ENCODE measurements at places on chromosomes 2 and 18.

DNA sequence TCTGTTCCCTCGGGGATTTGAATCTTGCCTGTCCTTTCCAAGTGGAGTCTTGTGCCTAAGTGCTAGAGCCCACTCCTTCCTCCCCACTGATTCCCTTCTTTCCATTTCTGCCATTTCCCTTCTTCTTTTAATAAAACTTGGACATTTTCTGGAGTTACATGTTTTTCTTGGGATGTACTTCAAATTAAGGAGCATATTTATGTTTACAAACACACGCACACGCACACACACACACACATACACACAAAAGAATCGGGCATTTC is 154.2 kb downstream of the TGIF1 start:
- no peak for DNase-seq

DNA sequence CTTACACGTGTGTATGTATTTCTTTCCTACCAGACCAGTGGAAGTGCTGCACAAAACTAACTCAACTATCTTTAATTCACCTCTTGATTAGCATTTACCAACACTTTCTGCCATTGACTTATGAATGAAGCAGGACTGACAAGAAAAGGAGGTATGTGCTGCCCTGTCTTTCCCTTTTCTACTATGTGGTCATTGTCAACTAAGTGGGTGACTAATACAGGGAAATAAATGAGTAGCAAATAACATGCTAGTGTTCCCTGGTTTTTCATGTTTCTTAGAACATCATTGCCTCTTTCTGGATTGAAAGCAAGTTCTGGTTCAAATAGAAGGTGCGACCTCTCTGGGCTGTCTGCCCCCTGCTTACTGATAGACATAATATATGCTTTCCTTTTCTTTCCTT is 58.0 kb downstream of the LINC00305 start:
- no peak for DNase-seq

GRCh38 chr2:184346338-184346862 is 251.9 kb upstream of the ZNF804A start:
- DNase-seq: no peak

DNA sequence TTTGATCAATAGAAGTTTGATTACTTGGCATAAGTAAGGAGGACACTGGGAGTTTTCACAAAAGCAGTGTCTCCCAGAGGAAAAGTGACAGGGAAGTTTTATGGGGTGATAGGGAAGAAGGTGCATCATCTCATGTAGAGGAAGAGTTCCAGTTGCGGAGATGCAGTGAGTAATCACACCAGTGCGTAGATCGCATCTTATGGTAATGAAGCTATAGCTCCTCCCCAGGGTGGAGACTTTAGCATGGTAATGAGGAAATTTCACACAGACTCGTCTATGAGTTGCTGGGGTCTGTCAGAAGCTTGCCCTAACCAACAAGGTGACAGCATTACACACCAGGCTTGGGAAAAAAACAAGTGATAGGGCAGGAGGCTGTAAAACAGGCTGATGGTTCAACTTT is 49.0 kb downstream of the KYNU start:
- DNase-seq: no peak

GRCh38 chr18:2683055-2683454 is 27.5 kb downstream of the SMCHD1 start:
- DNase-seq: no peak

DNA sequence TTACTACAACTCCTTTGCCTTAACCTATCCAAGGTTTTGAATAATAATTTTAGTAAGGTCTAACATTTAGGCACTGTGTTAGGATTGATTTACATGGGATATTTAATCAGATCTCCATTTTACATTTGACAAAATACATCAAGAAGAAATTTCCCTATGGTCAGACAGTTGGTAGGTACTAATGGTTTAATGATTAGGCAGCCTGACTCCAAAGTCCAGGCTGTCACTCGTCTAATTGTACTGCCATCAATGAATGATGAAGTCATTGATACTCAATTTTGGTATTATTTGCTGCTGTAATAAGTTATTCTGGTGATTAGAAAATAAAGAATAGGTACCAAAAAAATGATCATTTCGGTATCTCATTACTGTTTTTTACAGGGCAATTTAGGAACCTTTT is 14.1 kb downstream of the BBS5 start:
- no peak for DNase-seq

GRCh38 chr2:214401580-214401979 is 9.3 kb upstream of the VWC2L start:
- DNase-seq: no peak

GRCh38 chr2:71936076-71937030 is 211.3 kb downstream of the CYP26B1 start:
- DNase-seq: no peak

DNA sequence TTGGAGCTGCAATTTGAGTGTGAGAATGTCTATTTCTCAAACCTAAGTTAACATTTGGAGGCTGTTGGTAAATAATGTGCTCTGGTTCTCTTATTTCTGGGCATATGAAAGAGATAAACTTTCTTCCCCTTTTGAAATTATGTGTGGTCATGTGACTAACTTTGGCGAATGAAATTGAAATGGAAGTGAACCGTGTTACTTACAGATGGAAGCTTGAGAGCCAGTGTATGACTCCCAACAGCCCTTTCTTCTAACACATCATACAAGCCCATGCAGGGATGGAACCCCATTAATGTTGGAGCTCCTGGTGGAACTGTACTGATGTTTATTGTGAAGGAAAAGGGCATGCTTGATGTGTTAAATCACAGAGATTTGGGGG is 725.8 kb downstream of the TSN start:
- no peak for DNase-seq

- DNase-seq: no peak
These were observed 104.5 kb downstream of the MEIS1 start for GRCh38 chr2:66539452-66539851.

DNA sequence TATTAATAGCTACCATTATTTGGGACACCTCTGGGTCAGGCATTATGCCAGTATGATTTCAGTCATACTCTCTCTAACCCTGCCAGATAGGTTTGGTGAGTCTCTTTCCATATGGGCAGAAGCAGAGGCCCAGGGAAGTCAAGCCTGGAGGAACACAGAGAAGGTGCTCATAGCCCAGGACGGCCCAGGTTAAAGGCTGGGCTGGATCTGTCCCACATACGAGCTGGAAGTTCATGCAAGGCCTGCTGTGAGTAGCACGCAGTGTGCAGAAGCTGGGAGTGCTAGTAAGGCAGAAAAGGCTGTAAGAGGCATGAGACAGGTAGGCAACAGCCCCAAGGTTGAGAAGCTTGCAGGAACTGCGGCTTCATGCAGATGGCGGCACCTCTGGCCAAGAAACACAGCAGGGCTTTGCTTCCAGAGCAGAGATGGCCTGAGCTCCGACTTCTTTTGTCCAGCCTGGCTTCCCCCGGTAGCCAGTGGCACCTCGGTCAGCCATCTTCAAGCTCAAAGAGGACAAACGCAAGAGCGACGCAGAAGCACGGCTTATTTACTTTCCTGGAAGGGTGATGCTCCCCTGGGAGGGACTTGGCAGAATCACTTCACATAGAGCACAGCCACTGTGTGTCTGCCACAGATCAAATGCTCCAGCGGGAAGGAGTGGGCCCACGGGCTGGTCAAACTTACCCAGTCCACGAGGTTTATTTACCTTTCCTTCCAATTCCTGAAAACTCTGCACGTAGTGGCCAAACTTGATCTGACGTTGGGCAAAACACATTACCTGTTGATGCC is 58.5 kb upstream of the MAP4K4 start:
- DNase-seq: no peak

DNA sequence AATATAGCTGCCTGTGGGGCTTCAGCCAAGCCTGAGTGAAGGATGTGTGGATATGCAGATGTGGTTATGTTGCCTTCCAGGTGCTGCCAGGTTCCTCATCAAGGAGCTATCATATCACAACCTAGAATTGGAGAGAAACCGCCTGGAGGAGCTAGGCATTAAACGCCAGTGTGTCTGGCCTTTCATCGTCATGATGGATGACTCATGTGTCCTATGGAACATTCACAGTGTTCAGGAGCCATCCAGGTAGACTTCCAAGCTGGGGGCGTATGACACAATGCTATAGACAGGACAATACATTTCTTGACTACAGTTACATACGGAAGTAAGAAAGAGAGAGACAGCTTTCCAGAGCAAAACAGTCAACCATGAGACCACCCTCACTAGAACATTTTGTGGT is 86.8 kb downstream of the ESCO1 start:
- no peak for DNase-seq
